ENCODE measurements at places on chromosomes 1 and 21.

GRCh38 chr1:24606621-24607020, 36.5 kb upstream of the SRRM1 start:
- no peak for DNase-seq

DNA sequence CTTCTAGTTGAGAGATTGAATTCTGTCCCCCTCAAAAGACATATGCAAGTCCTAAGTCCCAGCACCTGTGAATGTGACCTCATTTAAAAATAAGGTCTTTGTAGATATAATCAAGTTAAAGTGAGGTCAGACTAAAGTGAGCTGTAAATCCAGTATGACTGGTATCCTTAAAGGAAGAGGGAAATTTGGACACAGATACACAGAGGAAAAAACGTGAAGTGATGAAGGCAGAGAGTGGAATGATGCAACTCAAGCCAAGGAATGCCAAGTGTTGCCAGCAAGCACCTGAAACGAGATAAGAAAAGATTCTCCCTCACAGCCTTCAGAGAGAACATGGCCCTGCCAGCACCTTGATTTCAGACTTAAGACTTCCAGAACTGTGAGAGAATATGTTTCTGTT, 444.7 kb upstream of the VAMP3 start:
- DNase-seq: no peak

GRCh38 chr1:117169871-117170596, 40.7 kb downstream of the VTCN1 start:
- DNase-seq: no peak

DNA sequence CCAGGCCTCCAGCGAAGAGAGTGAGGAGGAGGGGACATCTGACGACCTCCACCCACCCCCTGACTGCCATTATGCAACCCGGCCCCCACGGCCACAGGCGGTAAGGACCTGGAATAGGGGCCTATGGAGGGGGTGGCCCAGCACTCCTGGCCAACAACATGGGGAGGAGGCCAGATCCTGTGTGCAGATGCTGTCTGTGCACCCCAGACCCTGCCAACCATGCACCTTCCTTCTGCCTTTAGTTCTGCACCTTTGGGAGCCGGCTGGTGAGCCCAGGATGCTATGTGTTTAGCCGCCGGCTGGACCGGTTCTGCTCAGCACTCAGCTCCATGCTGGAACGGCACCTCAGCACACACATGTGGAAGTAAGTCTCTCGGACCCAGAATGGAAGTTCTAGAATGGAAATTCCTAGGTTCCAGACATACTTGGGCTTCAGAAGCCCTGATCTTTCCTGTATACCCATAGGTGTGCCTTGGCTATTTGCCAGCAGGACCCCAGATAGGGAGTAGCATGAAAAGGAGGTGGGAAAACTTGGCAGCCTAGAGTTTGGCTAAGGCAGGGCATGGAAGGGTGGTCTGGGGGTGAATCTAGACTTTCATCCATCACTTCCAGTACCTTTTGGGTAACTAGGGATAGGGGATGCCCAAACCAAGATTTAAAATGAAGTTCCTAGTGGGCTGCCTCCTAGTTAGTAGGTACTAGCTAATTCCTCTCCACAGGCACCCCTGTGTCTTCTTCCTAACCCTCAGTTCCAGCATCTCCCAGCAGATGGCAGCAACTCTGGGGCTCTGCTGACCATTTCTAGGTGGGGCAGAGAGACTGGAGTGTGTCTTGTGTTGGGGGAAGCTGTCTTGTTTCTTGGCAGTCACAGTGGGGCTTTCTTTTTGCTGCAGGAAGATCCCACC, 3.6 kb upstream of the CYB561D1 start:
- peak; percentile 77 for DNase-seq

GRCh38 chr1:22406722-22407495, 44.7 kb upstream of the ZBTB40 start:
- DNase-seq: no peak

GRCh38 chr21:37164742-37165141, 91.7 kb downstream of the TTC3 start:
- no peak for DNase-seq

DNA sequence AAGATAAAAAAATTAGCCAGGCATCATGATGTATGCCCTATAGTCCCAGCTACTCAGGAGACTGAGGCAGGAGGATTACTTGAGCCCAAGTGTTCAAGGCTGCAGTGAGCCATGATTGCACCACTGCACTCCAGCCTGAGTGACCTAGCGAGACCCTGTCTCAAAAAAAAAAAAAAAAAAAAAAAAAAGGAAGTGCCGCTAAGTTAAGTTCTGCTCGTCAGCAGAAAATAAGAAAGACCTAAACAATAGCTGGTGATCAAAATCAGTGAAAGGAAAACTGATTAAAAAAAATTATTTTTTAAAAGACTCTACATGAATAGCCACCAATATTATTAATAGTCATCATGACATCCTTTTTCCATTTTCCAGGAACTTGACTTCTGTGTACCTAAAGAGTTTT, 44.2 kb upstream of the MTR start:
- no peak for DNase-seq

- no peak for DNase-seq
Measured at GRCh38 chr1:62900566-62900965, 116.6 kb downstream of the ATG4C start.

DNA sequence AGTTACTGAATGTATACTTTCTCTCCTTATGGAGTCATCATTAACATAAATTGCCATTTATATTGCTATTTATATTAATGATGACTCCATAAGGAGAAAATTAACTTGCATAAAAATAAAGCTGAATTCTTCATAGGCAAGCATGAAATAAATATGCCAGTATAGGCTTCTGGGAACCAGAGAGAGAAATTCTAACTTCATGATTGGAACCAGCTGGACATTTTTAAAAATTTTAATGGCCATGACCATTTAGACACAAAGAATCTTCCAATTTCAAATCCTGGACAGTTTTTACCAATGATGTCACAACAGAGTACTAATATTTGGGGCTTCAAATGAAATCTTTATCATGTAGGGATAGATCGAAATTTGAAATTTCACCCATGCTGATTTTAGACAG, 268.7 kb downstream of the PTGER3 start:
- no peak for DNase-seq

- DNase-seq: no peak
Measured at GRCh38 chr1:32957017-32957416, 7.6 kb downstream of the RNF19B start.

DNA sequence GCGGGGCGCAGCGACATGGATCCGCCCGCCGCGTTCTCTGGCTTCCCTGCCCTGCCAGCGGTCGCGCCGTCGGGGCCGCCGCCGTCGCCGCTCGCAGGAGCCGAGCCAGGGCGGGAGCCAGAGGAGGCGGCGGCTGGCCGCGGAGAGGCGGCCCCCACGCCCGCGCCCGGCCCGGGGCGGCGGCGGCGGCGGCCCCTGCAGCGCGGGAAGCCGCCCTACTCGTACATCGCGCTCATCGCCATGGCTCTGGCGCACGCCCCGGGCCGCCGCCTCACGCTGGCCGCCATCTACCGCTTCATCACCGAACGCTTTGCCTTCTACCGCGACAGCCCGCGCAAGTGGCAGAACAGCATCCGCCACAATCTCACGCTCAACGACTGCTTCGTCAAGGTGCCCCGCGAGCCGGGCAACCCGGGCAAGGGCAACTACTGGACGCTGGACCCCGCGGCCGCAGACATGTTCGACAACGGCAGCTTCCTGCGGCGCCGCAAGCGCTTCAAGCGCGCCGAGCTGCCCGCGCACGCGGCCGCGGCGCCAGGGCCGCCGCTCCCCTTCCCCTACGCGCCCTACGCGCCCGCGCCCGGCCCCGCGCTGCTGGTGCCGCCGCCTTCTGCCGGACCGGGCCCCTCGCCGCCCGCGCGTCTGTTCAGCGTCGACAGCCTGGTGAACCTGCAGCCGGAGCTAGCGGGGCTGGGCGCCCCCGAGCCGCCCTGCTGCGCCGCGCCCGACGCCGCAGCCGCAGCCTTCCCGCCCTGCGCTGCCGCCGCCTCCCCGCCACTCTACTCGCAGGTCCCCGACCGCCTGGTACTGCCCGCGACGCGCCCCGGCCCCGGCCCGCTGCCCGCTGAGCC, 459 bp downstream of the FOXE3 start:
- DNase-seq: no peak

GRCh38 chr1:160741092-160741501, 2.0 kb downstream of the SLAMF7 start:
- DNase-seq: peak; percentile 32

GRCh38 chr1:215418876-215419447, 148.1 kb upstream of the KCTD3 start:
- DNase-seq: no peak

DNA sequence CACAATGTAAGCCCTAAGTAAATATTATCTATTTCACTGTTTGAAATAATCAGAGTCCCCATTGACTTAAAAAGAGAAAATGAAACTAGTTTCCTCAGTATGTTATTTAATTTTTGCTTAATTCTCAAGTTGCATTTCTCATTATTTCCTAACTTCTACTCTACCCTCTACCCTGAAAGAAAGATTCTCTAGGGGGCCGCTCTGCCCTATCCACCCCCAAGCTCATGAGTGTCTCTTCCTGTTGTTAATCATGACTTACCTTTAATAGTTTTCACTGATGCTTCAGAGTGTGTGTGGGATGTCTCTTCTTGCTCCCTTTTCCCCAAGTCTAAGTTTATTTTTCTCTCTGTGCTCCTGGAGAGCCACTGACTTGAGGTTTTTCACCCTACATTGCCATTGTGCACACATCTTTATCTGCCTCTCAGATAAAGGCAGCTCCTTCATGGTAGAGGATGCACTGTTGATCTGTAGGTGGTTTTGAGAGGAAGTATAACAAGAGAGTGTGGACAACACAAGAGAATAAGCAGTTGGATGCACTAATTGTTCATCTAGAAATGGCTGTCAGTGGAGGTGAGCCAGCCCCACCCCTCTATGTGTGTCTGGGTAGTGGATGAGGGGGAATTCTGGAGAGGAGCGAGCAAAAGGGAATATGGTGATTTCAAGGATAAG, 261.7 kb downstream of the CHRM3 start:
- DNase-seq: no peak

- DNase-seq: no peak
Measured at GRCh38 chr21:45940091-45940490, 41.5 kb upstream of the COL6A1 start.

DNA sequence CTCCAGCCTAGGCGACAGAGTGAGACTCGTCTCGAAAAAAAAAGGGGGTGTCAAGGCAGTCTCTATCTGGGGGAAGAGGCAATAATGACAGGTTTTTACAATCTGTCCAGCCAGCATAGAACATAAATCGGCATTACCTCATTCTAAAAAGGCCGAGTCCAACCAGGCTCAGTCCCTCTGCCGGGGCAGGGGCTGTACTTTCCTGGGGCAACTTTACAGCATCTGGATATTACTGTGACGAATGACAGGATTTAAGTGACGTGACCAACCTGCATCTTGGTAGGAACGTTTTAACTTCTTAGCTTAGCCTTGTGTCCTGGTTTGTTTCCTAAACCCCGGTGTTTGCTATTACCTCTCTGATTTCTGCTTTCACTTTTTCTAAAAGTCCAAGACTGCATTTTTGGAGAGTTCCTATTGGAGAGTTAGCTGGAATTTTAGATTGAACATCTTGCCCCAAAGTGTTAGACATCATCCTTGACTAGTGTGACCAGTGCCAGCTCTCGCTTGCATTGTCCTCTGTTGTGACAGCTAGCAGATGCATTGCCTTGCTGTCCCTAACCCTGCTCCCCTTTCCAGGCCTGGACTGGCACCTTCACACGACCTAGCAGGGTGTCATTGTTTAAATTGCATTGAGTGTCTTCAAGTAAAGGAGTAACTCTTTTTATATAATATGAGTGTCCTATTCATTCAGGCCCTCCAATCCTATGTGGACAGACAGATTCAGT, 96.5 kb downstream of the TGFBR3 start:
- DNase-seq: no peak

GRCh38 chr1:110647254-110647891, 27.4 kb downstream of the KCNA3 start:
- DNase-seq: no peak

DNA sequence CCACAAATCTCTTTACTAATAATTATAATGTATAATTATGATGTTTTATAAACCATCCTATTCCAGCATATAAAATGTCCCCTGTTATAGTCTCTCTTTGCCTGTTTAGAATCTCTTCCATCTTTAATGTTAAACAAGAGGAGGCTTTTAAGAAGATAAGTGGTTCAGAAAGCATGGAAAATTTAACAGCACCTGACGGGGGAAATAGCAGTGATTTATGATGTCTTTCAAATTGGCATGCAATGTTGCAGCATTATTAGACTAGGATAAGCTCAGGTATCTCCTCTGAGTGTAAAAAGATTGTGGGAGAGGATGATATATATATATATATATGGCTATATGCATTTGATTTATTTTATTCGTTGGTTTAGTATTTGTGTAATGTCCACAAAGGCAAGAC, 24.4 kb downstream of the GIPC2 start:
- DNase-seq: no peak

- DNase-seq: no peak
Measured at GRCh38 chr1:66291531-66291864, 242.5 kb upstream of the SGIP1 start.

DNA sequence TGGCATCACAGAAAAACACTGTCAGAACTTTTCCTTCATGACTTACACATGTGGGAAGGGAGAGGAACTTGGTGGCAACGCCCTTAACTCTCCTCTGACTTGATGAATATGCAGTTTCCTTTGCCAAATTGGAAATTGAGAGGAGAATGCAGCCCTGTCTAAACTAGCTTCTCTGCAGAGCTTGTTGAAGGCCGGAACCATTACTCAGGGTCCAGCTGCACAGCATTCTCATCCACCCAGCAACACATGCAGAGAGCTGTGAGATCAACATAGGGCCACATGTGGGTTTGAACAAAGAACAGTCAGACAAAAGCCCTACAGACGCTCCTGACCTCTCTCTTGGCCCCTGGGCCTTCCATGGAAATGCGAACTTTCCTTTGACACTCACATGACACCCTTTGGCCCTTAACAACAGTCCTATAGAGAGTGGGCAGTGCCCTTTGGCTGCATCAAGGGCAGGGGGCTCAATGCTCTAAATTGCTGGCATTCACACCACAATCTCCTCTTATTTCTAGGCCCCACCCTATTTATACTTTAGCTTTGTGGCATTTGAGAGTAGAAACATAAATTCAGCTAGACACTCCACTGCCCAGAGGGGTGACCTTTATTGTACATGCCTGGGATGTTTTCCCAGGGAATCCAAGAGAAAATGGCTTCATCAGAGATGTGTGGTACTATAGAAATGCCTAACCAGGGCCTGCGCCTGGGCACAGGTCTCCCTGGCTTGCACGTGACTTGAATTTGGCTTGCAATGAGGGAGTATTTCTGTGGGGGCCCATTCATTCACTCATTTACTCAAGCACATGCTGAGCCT, 64.4 kb downstream of the CDC7 start:
- no peak for DNase-seq

- no peak for DNase-seq
Measured at GRCh38 chr1:218536296-218536986, 191.3 kb downstream of the TGFB2 start.

- no peak for DNase-seq
Measured at GRCh38 chr1:117001254-117001927, at the start of gene CD101. Gene CD101, plus strand, starts transcription at chr1:117001760. Its CDS starts 58 bp downstream, at chr1:117001818.
